COLO829 (cell line): ENCODE measurements at places on chromosomes 3 and 15.

GRCh38 chr3:20569310-20569709 lies 383.3 kb upstream of the SGO1 start:
- DNase-seq: no peak

DNA sequence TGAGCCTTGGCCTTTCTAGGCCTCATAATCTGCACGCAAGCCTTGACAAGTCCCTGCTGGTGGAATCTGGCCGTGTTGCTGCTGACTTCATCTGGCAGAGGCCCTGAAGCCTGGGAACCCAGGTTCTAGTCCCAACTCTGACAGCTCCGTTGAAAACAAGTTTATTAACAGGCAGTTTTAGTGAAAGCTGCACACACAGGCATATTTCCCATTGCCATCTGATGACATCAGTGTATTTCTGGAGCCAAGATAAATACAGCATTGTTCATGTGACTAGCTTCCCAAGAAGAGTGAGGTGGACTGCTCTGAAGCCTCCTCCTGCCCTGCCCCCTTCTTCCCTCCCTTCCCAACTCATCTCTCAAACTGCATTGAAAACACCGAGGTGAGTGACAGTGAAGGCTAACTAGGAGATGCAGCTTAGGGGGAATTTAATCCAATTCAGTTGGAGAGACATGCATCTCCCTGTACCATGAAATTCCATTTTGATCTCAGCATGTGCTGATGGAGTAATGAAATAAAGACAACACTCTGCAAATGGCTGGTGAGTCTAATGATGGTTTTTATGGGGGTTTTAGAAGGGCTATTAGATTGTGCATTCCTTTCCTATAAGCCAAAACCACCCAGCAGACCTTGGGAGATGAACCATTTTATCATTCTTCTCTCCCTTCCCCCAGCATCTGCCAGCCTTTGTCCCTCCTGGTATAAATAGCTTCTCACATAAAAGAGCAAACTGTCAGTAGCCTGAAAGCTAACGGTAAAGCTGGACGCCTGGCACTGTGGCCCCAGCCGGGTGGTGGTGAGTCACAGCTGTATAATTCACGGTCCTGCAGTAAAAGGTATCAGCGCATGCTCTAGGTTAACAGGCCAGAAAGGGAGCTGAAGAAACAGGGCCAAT lies 38.0 kb downstream of the PRICKLE2 start:
- DNase-seq: peak; percentile 99

DNA sequence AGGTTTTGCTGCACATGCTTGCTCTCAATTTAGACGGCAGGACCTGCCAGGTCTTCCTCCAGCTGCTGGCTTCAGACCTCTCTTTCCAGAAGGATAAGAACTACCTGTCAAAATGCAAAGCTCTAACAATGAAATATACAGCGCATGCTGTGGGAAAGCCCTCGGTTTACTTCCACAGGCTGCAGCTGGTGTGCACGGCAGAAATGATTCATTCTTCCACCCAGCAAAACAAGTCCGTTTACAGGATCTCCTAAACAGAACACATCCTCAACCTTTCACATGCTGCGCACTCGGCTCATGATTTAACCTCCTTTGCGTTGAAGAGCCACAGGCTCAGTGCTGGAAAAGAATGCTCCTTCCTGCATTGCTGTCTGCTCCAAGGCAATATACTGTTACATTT lies 92.4 kb upstream of the WNT5A start:
- no peak for DNase-seq

- no peak for DNase-seq
Observed at GRCh38 chr3:105166893-105167292, 199.8 kb upstream of the ALCAM start.

- DNase-seq: no peak
Observed at GRCh38 chr15:63369781-63370180, 11.9 kb downstream of the CA12 start.

DNA sequence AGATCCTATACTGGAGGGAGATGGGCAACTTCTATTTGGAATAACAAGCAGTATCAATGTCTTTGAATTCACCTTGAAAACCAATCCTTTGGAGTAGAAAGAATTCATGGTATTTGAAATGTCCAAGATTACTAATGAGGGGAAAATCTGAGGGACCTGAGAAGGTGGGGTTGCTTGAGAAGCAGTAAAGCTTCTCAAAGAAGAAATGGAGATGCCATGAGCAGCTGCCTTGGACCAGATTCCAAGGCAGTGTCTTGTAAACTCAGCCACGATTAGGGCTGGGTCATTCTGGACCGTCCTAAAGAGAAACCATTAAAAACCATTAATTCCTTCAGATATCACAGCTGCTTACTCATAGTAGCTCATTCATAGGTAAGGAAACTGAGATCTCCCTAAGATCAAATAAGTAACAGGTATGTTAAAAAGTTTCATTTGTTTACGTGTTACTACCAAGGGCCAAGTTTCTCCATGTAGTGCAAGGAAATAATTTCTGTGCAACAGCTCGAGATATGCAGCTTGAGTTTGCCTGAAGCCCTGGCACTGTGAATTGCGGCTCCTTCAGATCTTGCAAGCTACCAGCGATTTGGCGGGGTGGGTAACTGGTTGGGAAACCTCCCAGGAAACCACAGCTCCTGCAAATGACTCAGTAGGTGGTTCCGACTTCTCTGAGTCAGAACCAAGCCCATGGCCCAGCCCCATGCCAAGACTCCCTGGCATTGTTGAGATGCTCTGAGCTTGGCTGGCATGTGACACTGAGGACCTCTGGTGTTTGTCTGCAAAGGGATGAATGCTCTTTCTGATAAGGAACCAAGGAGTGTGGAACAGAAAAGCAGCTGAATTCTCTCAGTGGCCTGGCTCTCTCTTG lies 296.8 kb downstream of the RORA start:
- peak; percentile 2 for DNase-seq

DNA sequence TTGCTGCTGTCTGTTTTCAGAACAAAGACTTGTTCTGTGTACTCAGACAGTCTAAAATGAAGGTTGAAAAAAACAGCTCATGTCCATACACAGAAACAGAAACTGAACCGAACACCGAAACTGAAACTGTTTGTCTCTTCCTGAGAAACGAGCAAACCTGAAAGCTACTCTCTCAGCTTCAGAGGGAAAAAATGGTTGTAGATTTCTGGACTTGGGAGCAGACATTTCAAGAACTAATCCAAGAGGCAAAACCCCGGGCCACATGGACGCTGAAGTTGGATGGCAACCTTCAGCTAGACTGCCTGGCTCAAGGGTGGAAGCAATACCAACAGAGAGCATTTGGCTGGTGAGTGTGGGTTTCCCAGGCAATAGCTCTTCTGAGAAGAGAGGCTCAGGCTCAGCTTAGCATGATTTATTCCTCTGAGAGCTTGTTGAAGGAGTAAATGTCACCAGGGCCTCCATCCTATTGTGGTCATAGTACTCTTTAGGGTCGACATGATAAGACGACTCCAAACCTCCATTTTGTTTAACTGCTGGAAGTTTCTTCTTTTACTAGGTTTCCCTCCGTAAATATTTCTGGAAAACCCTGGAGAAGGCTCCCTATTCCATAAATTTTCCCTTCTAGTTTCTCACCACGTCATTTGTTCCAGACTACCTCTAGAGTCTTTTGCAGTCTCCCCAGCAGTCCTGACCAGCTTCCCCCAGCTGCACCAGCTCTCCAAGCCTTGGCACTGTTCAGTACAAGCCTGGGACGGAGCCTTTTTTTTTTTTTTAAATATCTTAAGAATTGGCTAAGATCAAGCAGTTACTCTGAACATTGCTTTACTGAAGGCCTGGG lies at the start of gene RTP4:
Gene RTP4 (plus strand): TSS at position 135 of the 838 bp plus-strand sequence. CDS start 57 bp downstream, at position 192.
- DNase-seq: peak; percentile 63

- peak; percentile 23 for DNase-seq
Observed at GRCh38 chr3:107268469-107268868, 108.8 kb upstream of the CCDC54 start.

GRCh38 chr3:42183991-42184632 lies 81.9 kb downstream of the CCK start:
- DNase-seq: no peak

DNA sequence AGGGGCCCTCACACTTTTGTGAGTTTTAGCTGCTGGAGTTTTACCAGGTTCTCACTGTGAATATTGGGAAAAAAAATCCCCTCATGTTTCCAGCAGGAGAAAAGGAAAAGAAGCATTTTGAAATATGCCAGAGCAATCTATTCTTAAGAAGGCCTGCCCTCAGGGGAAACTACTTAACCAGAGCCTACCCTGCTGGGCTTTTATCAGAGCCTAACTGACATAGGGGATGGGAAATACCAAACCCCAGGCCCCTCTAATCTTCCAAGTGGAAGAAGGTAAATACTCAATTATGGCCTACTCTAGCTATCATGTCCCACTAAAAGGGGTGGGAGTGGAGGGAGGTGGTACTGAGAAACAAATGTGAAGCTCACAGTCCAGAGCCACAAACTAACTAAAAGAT lies 68.7 kb upstream of the NMNAT3 start:
- DNase-seq: no peak

DNA sequence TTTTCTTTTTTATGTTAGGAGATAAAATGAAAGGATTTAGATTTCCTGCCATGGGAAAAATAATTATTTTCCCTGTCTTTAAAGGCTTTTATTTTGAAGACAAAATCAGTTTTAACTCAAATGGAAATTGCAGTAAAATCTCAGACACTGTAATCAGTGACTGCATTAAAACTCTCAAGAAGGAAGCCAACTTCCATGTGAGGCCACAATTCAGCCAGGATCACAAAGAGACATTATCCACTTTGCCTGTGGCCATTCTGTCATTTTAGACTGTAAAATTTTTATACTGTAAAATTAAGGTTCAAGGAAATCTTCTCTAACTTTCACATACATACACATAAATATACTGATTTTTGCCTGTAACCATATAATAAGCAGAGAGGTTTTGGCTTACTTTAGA lies 304.0 kb downstream of the TIGIT start:
- DNase-seq: peak; percentile 28

DNA sequence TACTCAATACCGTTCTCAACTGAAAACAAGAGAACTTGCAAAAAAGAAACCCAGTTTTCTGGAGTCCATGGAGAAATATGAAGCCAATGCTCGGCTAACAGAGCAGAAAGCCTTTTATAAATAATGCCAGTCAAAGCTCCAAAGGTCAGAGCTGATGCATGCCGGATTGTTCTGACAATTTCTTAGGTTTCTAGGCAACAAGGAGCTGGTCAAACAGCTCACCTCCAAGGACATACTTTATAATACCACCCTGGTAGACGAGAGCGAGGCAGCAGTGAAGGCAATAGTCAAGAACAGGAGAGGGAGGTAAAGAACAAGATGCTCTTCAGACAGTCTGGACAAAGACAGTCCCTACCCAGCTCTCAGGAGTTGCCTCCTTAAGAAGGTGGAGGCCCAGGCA lies 111.1 kb downstream of the UBE3A start:
- no peak for DNase-seq

GRCh38 chr3:138068579-138069174 lies 46.7 kb downstream of the DZIP1L start:
- DNase-seq: peak; percentile 88

GRCh38 chr3:30832961-30833575 lies 61.4 kb downstream of the GADL1 start:
- DNase-seq: no peak

GRCh38 chr3:50557106-50557505 lies 10.4 kb downstream of the C3orf18 start:
- no peak for DNase-seq
